T-helper 22 cell (primary cell): ENCODE measurements at places on chromosomes 2 and 18.

- no peak for DNase-seq
Measured at GRCh38 chr2:128284037-128284441, 34.6 kb downstream of the HS6ST1 start.

- no peak for DNase-seq
Measured at GRCh38 chr2:18546567-18546966, 13.9 kb downstream of the RDH14 start.

DNA sequence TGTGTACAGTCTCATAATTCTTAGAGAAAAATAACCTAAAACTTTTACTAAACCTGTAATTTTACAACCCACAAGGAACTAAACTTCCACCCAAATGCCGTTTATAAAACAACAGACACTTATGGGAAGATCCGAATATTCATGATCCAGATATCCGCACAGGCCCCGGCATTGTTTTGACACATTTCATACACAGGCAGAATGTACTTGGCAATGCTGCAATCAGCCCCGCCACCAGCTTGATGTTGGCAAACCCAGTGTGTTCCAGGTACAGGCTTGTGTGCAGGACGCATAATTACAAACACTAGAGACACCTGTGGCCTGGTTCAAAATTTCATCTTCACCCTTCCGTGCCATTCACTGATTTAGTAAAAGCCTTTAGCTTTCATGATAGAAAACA lies 393.0 kb upstream of the SALL3 start:
- DNase-seq = no peak

GRCh38 chr2:240429341-240429871 lies 6.1 kb upstream of the GPC1 start:
- no peak for DNase-seq

DNA sequence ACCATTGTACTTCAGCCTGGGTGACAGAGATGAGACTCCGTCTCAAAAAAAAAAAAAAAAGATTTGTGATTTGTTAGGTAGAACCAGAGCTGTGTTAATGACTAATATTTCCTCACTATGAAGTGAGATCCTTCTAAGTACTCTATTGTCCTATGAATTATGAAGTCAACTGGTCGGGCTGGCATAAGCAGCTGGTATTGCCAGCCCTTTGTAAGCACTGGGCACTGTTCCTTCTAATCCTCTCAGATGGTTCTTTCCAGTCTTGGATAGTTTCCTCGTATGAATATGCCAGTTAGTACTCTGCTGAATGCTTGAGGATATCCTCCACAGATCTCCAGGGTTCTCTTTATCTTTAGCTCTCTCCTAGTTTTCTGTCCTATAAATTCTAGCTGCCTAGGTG lies 223.1 kb upstream of the SP5 start:
- DNase-seq = no peak

GRCh38 chr2:211674715-211675114 lies 863.9 kb downstream of the ERBB4 start:
- no peak for DNase-seq

GRCh38 chr2:153196378-153197058 lies 282.0 kb downstream of the RPRM start:
- no peak for DNase-seq

DNA sequence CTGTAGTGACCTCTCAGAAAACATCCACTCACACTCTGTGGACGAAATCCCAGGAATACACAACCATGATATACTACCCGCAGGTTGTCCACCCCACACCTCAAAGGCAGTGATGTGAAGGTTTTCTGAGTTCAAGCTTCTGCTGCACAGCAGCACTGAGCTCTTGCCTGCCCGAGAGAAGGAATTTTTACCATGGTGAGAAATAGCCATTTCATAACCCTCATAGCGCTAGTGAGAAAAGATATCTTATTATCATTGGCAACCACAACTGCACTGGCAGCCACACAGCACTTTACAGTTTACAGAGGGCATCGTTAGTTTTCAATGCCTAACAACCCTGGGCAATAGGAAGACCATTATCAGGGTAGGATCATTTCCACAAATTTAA lies 36.9 kb downstream of the NAPG start:
- no peak for DNase-seq

DNA sequence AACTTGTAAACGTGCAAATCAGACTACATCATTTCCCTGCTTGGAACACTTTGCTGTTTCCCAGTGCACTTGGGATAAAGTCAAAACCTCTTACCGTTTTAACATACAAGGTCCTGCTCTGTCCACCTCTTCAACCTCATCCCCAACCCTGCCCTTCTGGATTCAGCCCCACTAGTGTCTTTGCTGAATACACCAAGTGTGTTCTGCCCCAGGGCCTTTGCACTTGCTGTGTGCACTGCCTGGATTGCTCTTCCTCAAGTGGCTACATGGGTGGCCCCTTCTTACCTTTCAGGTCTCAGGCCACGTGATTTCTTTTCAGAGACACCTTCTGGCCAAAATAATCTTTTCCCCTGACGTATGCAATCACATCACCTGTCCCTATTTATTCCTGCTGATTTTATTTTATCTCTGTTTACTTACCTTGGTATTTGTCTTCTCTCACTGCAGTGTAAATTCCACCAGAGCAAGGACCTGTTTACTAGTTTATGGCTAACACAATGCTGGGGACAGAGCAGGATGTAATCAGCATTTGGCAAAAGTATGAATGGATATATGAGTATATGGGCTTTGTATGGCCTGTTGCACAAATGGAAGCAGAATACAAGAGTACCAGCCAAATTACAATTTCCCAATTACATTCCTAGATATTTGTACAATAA lies 63.9 kb downstream of the MAPK4 start:
- no peak for DNase-seq

GRCh38 chr2:85032621-85033020 lies 61.7 kb downstream of the KCMF1 start:
- no peak for DNase-seq

DNA sequence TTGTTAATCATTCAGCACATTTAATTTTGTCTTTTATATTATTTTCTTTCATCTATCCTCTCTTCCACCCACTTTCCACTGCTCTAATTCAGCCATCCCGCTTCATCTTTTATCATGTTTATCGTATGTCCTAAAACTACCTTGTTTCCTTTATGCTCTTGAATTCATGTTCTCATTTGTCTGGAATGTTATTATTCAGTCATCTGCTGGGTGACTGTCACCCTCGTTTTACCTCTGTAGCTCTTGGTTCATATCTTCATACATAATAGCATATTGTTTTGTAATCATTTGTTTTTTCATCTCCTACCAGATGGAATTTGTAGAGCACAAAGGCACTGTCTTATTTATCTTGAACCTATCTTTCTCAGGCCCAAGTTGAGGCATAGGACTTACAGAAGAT lies 37.0 kb downstream of the SMCHD1 start:
- DNase-seq = no peak

GRCh38 chr2:169415233-169415748 lies 53.0 kb upstream of the LRP2 start:
- no peak for DNase-seq

- DNase-seq = no peak
Measured at GRCh38 chr2:129748653-129749052, 230.8 kb upstream of the RAB6C start.

GRCh38 chr2:95266781-95267430 lies 7.3 kb upstream of the PROM2 start:
- no peak for DNase-seq

GRCh38 chr2:75021672-75022071 lies 63.2 kb downstream of the POLE4 start:
- DNase-seq = no peak

- no peak for DNase-seq
Measured at GRCh38 chr2:17181051-17181752, 337.0 kb downstream of the RAD51AP2 start.

- no peak for DNase-seq
Measured at GRCh38 chr2:234821946-234822475, 129.8 kb upstream of the SH3BP4 start.

- DNase-seq = no peak
Measured at GRCh38 chr2:240462073-240462706, 26.7 kb downstream of the GPC1 start.

DNA sequence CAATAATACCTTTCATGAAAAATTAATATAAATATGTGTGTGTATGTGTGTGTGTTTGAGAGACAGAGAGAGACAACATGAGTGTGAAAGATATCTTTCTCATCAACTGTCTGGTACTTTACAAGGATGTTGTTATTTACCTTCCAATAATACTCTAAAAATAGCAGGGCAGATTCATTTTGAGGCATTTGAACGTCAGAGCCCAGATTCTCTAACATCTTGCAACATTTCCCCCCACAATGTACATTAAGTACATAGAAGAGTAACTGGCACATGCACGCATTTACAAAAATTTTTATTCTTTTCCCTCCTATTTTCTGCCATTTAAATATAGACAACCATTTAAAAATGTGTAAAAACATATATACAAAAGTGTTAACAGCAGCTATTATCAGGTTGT lies 100.9 kb downstream of the PID1 start:
- no peak for DNase-seq

DNA sequence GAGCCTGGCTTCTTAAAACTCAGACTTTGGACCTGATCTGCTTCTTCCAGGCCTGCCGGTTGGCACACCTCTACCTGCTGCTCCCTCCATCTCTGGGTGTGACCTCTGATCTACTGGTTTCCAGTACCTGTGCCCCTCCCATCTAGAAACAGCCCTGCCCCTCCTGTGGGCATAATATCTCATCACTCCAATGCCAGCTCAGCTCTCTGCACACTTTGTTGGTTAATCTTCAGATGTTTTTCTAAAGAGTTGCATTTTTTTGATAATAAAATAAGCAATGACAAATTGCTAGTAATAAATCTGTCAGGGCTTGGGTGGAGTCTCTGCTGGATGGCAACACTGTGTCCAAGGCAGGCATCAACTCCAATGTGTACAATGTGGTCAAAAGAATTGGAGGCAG lies 89.6 kb upstream of the PPP1CB start:
- no peak for DNase-seq
